ENCODE measurements at places on chromosomes 3 and 15. TPM values are rescaled to one million over a fixed set of nuclear protein-coding genes. Genes with fewer than 3 reads are reported as not detected.

DNA sequence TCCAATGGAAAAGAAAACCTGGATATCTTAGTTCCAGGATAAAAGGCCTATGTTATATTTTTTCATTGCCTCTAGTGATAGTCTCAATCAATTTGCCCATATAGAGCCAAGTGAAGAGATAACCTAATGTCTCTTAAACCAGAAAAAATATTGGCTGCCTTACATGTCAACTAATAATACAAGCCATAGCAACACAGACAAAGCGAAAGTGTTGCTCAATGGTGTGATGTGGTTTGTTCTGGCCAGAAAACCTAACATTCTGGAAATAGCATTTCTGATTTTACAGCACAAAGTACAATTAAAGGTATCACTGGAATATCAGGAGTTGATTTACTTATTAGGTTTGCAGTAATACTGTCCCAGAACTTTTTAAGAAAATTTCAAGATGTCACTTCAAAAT, 101.5 kb downstream of the ATP8B4 start:
- no peak for DNase-seq

DNA sequence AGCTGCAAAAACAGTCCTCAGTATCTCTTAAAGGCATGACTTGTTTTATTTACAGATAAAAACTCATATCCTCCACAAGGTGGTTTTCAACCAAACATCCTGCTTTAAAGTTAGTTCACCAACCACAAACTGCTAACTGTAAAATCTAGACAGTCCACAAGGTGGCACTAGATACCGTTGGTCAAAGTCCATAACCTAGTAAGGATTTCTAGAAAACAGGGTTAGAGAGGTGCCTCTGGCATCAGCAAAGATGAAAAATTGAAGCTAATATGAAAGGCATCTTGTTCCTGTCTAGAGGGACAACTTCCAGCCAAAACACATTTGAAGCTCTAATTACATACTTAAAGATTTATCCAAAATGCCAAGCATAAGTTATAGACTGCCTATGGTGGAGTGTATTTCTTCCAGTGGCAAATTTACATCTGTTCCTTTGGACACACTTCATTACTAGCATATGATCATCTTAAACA, 56.0 kb downstream of the ZMAT3 start:
- DNase-seq, result peak; percentile 78

- DNase-seq, result no peak
Measured at GRCh38 chr3:73451301-73451944, 173.3 kb downstream of the PDZRN3 start.

GRCh38 chr3:25478964-25479726, 51.1 kb downstream of the RARB start:
- no peak for DNase-seq

DNA sequence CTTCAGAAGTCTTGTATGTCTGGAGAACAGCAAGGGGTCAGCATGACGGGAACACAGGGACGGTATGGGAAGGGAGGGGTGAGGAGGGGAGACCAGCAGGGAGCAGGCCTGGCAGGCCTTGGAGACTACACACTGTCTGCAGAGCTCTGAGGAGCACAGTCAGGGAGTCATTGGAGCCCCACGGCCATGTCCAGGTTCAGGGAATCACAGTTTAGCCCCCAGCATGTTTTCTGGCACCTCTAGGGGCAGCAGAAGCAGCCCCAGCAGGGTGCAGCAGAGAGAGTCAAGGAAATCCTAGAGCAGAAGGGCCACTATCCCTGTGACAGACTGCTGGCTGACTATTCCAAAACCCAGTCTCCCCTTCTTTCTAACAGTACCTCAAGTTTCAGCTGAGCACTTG, 3.2 kb downstream of the LAMP3 start:
- DNase-seq, result peak; percentile 45

GRCh38 chr3:177928172-177928873, 607.9 kb upstream of the KCNMB2 start:
- peak; percentile 21 for DNase-seq

DNA sequence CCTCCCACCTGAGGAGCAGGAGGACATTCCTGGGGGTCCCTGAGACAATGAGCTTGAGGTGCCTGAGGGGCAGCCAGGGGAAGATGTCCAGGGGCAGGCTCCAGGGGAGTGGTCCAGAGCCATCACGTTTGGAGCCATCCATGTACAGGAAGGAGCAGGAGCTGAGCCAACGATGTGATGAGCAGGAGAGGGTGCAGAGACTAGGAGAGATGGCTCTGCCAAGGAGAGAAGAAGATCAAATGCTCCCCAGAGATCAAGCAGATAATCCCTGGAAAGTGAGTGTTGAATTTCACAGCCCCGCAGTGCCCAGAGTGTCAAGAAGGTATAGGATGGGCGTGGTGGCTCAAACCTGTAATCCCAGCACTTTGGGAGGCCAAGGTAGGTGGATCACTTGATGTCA, 97.8 kb upstream of the HERC1 start:
- no peak for DNase-seq

DNA sequence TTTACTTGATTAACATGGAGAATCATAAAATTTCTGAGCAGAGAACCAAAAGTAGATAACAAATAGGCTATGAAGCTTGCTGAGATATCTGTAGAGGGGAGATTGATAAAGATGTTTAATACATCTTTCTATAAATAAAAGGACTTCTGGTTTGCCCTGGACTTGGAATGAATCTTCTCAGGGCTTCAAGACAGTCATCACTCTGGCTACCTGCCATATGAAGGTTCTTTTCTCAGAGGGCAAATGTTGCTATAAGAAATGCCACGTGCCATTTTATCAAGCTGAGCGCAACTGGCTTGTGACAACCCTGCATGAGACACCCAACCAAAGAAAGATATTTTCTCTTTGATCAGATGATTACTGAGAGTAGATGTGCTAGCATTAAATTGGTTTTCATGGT, 192.5 kb downstream of the WNT5A start:
- no peak for DNase-seq

DNA sequence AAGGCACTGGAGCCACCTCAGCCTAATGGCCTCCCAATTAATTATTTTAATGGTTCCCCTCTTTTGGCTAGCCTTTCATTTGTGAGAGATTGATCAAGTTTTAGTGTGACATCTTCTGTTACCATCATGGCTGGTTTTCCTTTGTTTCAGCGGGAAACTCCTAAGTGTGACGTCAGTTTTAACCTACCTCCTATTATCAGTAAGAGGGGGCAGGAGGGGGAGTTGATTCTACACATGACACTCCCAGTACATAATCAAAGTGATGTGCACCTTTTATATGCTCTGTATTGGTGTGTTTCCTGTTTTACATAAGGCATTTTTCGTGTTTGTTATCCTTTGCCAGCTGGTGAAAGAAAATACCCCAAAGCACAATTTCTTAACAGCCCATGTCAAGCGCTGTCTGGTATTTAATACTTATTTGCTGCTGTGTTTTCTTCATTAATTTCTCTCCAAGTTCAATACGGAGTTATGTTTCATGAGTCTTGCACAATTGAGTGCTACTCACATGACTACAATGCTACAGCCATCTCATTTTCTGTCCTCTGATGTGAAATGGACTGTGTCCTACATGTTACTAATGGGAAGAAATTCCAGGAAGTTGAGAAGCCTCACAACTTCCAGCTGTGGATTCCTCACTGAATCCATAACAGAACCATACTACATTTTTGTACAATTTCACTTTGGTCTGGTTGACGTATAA, 52.2 kb upstream of the POLR2M start:
- DNase-seq, result no peak

DNA sequence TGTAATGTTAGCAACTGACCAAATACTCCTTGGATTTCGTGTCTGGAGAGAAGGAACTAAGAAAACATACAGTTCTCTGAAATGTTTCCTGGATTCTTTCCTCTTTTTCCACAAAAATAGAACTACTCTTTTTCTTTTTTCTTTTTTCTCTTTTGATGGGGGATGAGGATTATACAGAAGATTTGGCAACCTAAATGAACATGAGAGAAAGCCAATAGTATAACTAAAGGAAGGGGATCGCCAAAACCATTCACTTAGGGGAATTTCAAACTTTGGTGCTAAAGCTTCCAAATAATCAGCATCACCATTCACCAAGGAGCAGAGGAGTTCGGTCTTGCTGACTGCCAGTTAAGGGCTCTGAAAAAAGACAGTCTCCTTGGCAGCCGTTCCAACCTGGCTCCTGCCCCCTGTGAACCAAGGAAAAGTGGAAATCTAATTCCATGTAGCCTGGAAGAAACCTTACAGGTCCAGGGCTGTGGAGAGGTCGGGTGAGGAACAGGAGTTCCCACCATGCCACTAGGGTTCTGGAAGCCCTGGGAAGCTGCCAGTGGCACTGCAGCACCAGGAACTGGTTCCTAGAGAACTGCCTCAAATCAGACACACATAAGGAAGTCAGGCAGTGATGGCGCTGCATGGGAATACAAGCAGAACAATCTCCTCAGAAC, 176.9 kb downstream of the TNIK start:
- no peak for DNase-seq

GRCh38 chr15:66051833-66052232, 182.5 kb downstream of the RAB11A start:
- no peak for DNase-seq

DNA sequence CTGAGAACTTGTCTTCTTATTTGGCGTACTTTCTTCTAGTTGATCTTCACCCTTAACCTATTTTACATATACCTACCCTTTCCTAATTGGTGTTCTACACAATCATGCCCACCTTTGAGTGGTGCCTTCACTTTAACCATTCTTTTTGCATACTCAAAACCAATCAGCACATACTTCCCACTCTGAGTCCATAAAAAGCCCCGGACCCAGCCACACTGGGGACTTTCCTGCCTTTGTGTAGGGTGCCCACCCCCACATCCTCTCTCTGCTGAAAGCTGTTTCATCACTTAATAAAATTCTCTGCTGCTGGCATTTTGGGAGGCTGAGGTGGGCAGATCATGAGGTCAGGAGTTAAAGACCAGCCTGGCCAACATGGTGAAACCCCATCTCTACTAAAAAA, 15.9 kb upstream of the CHST2 start:
- DNase-seq, result no peak

DNA sequence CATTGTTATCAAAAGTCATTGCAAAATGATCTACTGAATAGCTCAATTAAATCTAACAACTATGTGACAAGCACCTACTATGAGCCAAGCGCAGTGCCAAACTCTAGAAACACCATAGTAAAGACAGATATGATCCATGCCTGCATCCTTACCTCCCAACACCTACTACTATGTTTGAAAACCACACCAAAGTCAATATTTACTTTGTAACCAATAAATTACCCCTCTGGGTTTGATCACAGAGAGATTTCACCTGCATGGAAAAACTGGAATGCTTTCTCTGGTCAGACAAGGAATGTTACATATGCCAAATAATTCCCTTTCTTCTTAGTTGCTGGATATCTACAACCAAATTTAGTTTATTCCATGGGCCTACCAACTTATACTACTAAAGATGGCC, 422.2 kb downstream of the FHIT start:
- DNase-seq, result no peak

DNA sequence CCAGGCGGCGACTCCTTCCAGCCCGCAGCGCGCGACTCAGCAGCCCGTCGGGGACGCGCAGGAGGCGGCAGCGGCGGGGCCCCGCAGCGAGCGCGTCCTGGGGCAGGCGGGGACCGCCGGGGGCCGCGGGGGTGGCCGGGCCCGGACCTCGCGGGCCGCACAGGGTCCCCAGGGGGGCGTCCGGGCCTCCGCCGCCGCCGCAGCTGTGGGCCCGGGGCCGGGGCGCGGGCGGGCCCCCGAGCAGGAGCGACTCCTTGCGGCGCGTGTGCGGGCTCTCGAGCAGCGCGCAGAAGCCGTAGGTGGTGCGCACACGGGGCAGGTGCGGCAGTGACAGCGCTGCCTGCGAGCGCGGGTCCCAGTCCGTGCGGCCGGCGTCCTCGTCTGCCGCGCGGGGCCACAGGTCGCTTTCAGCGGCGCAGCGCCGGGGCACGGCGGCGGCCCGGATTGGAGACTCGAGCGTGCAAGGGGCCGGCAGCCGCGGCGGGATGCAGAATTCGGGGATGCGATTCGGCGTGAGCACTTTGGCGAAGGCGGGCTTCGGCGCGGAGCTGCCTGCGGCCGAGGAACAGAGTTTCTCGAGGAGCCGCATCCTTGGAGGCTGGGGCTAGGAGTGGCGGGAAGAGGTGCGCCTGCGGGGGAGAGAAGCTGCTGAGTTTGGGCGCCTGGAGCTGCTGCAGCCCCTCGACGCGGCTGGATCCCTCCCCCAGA, 535 bp downstream of the C2CD4B start:
- peak; percentile 47 for DNase-seq

- DNase-seq, result no peak
Measured at GRCh38 chr3:177589041-177589650, 391.9 kb upstream of the TBL1XR1 start.

DNA sequence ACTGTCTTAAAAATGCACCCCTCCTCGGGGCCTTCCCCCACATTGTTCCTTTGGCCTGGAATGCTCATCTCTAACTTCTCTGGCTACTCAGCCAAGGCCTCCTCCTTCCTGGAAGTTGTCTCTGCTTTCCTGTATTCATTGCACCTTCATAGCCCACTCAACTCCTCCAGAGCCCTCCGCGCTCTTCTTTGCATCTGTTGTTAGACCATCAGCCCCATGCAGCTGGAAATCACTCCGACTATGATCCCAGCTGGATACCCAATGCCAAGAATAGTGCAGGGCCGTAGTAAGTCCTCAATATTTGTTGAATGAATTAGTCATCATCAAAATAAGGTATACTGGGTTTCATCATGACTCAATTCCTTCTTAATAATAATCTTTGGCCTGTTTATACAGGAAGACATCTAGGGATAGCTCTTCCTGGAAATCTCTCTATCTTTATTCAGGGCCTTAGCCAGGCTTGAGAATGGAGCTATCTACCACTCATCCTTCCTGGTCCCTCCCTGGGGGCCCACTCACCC, 112.7 kb downstream of the SYNPR start:
- no peak for DNase-seq

DNA sequence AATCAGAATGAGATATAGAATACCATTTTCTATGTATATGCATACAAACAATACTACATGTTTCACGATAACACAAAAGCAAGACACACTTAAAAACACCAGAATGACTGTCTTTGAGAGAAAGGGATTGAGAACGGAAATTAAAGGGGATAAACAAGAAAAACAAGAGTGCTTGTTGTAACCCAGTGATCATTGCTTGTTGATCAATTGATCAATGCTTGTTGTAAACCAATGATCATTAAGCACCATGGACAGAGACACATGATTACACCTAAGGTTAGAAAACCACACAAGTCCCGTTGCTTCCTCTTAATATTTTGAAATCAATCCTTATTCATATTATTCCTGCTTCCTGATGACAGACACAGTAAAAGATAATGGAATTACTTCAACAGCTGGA, 1.1 kb upstream of the OR4F15 start:
- no peak for DNase-seq

NOX5 gene
- total RNA-seq, result 0.20 TPM

SPSB4 gene
- not detected for total RNA-seq

DNASE1L3 gene
- total RNA-seq, result not detected

RETNLB gene
- not detected for total RNA-seq

IL17RE gene
- 25.5 TPM for total RNA-seq

TMC3 gene
- total RNA-seq, result not detected

ARHGEF26 gene
- 19.0 TPM for total RNA-seq

PLA2G4D gene
- total RNA-seq, result not detected

GABRB3 gene
- total RNA-seq, result not detected

TMEM207 gene
- 1.4 TPM for total RNA-seq

ARGFX gene
- total RNA-seq, result not detected

Data from Calu3 (cell line).